ENCODE measurements at places on chromosomes 2 and 18.

GRCh38 chr2:215357660-215358059 lies 45.8 kb downstream of the ATIC start:
- DNase-seq, result no peak

DNA sequence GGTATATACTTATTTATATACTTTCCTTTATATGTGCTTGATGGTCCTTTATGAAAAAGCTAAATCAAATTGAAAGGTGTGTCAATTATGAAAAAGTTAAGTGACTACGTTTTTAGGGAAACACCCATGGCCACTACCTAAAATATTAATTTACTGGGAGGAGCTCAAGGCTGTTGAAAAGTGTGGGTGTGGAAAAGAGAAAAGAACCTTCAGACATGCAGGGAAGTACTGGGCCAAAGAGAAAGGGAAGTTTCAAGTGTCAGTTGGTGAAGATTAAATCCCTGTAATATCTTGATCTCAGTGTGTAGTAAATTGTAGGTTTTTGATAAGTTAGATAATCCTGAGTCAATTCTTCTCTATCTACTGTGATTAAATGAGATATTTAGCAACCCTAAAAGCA lies 6.2 kb upstream of the GKN1 start:
- no peak for DNase-seq

DNA sequence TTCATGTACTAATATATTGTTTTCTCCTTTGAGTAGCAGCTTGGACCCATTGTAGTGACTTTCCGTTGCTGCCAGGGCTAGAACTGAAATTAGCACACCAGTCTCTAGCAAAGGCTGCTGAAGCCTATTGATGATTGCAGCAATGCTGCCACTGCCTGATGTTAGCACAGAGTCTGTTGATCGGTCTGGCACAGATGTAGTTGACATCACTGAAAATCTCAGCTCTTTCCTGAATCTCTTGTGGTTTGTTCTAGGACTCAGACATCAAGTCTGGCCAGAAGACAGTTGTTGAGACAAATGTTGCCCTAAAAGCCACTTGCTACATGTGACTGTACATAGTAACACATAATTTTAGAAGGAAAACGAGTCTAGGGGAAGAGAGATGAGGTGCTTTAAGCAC lies 47.2 kb downstream of the VAPA start:
- no peak for DNase-seq

DNA sequence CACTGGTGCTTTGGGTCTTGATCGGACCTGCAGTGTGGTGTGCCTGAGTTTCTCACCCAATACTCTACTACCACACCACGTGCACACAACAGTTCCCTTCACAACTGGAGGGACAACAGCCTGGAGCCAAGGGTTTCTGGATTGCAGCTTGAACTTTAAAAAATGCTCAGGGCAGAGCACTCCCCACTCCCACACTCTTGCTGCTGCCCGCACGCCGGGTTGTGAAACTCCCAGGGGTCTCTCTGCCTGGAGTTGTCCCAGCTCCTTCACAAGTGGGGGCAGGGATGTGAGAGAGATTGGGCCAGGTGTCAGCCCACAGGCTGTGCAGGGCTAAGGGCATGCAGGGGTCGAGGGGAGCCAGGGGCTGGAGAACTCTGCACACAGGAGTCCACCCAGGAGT lies 89.4 kb downstream of the GALR1 start:
- no peak for DNase-seq

- DNase-seq, result no peak
Observed at GRCh38 chr18:2526329-2526728, 45.0 kb downstream of the METTL4 start.

- no peak for DNase-seq
Observed at GRCh38 chr2:62382757-62383156, 123.2 kb downstream of the TMEM17 start.

- no peak for DNase-seq
Observed at GRCh38 chr2:120308038-120308910, 37.7 kb upstream of the INHBB start.

- no peak for DNase-seq
Observed at GRCh38 chr2:55721596-55722215, 28.1 kb upstream of the PNPT1 start.

- no peak for DNase-seq
Observed at GRCh38 chr2:217741381-217741955, 261.3 kb downstream of the TNS1 start.

DNA sequence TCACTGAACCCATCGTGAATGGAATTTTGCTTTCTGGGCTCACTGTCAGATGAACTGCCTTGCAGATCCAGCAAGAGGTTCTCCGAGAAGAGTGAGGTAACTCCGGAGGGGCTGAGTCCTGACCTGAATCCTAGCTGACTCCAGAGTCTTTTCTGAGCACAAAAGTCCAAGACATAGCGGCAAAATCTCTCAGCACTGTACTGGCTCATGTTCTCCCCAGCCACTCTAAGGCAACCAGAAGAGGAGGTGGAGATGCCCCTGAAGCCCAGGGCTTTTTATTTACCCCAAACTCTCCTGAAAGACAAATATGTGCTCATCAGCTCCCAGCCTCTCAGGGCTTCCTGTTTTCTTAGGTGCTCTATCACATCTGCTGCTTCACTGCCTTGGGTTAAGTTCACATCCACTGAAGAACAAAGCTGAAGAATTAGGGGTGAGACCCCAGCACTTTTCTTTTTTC lies 221.8 kb downstream of the MREG start:
- DNase-seq, result no peak

DNA sequence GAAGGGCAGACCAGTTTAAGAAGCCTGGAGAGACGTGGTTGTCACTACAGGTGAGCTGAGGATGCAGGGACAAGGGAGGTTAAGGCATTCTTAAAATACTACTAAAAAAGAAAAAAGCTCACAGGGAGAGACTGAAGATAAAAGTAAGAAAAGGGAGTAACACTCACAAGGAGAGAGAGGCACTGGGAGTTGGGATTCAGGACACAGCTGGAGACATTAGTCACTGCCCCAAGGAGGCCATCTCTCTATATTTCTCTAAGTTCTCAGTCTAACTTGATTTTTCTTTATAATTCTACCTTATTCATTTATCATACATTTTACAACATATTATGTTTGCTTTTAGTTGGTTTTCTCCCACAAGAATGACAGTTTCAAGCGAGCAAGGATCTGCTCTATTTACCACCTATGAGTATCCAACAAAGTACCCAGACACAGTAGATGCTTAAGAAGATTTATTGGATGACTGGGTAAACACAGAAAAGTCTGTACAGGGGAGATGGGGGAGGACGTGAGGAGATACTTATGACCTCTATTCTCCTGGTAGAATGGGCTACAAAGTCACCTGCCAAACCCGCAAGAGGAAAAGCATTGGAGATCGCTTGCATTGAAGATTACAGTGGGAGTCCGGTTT lies 2.2 kb downstream of the SERPINE2 start:
- DNase-seq, result no peak

DNA sequence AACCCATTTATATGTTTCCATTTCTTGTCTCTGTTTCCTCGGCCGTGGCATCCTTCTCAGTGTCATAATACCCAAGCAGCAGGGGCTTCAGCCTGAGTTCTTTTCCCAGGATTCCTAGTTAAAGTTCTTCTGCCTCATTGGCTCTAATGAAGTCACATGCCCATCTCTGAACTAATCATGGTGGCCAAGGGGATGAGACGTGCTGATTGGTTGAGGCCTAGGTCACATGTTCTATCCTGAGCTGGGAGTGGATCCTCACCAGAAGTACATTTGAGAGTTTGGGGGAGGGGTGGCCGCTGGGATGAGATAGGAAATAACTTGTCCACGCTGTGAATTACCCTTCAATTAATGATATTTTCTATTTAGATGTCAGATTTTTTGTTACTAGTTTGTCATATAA lies 3.8 kb upstream of the UGT1A5 start:
- no peak for DNase-seq

DNA sequence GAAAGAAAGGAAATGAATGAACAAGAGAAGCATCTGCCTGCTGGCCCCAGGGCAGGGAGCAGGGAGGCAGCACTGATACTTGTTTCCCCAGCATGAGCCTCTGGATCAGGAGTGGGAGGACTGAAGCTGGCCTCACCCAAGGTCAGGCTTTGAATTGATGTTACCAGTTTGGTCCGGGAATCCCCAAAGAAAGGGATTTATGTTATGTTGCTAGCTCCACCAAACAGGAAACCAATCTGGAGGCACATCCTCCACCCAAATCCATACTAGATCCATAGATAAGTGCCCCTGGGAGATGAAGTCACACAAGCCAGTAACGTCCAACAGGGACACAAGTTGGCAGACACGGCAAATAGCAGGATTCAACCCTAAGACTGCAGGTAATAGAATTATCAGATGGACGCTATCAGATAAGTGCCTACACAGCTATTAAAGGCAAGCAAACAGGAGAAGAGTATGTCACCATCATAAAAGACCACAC lies 85.9 kb downstream of the MTCL1 start:
- DNase-seq, result no peak

DNA sequence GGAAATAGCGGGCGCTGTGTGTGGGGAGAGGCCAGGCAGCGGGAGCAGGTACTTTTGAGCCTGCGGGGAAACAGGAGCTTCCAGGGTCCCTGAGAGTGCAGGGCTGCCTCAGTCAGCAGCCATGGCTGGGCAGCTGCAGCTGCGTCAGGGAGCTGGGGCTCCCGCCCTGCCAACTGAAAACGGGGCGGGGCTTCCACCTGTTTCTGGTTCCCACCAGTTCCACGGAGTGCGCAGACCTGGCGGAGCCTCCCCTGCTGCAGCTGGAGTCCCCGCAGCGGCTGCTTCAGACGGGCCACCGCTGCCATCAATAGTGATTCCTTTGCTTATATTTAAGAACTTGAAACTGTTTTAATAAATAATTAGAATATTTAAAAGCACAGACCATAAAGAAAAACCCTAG lies 30.6 kb upstream of the RPRM start:
- no peak for DNase-seq

DNA sequence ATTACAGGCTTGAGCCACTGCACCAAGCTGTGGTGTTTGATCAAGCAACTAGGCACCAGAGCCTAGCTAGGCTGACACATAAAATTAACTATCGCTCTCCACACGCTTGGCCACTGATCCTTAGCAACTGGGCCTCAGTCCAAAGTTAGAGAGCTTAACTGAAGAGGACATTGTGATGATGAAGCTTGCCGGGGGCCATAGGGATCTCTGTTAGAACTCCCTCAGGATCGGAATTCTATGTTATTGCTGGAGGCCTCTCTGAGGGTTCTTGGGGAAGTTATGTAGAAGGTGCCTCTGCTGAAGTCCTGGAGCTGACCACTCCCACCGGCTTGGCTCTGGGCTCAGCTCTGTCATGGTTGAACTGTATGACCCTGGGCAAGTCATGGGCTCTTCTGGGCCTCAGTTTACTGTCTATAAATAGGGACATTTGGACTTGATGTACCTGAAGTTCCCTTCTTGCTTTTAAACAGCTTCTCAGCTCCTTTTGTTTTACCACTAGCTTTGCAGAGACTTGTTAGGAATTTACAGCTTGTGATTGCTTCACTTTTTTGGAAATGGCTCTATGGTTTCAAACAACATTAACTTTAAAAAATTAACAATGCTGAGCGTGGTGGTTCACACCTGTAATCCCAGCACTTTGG lies 44.1 kb downstream of the GATA6 start:
- no peak for DNase-seq

DNA sequence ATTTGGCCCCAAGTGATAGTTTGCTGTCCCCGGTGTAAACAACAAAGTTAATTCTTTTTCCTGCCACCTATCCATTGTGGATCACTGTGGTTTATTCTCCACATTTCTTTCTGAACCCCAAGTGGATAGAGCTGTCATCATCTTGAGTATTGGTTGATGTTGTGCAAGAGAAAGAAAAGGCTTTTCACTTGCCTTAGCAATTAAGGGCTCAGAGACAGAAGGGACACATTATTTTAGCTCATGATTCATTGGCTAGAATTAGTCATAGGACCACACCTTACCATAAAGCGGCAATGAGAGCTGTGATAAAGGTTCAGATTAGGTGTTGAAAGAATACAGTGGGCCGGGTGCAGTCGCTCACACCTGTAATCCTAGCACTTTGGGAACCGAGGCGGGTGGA lies 442.1 kb upstream of the DCC start:
- no peak for DNase-seq

All from lower lobe of right lung (tissue), 2 donors.